ENCODE measurements at places on chromosomes 3 and 15. TPM values are rescaled to one million over a fixed set of nuclear protein-coding genes. Genes with fewer than 3 reads are reported as not detected.

DNA sequence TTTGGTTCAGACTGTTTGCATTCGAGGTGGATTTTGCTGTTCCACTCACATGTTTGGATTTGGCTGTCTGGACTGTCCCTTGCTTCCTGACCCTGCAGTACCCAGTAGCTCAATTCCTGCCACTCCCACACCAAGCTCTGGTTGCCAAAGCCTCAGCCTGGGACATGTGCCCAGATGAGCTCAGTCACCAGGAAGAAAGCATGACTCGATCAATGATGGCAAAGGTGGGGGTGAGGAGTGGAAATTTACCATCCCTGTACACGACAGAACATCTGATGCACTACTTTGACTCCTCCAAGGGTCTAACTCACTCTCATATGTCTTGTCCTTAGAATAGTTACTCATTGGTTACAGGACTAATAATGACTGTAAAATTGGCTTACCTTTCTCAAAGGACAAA, 45.2 kb downstream of the ZNF385D start:
- DNase-seq = peak; percentile 96

The ST8SIA2 gene
- 1.8 TPM for total RNA-seq

GRCh38 chr3:139674571-139675260, 3.1 kb downstream of the NMNAT3 start:
- DNase-seq = no peak

The IL5RA gene
- not detected for total RNA-seq

The QTRT2 gene
- total RNA-seq = 32.1 TPM
